ENCODE measurements at places on chromosomes 6 and 20.

DNA sequence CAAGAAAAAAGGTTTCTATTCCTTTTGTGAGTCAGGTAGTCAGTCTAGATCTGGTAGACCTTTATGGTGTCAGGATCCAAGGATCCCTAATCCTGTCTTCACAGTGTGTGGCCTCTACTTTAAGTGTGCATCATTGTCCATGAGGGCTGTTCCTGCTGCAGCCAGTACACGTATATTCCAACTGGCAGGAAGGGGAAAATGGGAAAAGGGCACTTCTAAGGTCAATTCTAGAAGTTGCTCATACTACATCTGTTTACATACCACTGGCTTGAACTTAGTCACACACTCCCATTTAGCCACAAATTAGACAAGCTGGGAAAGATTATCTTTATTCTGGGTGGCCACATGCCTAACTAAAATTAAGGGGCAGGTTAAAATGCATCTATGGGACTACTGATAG, 9.7 kb upstream of the MMS22L start:
- no peak for DNase-seq

GRCh38 chr6:46684771-46685170, 2.9 kb upstream of the TDRD6 start:
- DNase-seq, result no peak

DNA sequence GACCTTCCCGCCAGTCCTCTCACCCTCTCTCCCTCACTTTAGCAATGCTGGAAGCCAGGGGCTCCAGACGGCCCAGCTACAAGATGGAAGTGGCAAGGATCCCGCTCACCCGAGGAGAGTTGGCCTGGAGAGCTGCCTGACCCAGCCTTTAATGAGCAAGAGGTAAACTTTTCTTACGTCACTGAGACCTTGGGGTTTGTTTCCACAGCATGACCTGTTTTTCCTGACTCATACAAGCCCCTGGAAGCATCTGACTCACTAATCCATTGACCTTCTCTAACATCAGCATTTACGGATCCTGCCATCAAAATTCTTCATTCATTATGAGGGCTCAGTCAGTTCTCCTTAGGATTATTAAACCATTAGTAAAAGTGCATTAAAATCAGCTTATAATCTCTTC, 120.4 kb downstream of the MYLK4 start:
- no peak for DNase-seq

DNA sequence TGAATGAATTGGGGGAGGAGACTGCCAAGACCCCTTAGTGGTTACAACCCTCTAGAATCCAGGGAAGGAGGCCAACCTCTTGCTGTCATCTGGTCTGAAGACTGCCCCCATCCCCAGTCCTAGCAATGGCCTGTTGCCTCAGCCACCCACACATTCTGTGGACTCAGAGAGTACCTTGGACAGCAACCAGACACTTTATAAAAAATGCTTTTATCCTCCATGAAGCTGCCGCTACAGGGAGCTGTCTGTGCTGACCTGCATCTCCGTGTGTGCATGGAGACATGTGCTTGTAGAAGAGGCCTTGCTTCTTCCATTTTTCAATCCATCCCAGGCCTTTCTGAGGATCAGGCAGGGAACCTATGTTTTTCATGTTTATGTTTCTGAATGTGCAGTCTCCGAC, 15.2 kb downstream of the CDH22 start:
- no peak for DNase-seq

DNA sequence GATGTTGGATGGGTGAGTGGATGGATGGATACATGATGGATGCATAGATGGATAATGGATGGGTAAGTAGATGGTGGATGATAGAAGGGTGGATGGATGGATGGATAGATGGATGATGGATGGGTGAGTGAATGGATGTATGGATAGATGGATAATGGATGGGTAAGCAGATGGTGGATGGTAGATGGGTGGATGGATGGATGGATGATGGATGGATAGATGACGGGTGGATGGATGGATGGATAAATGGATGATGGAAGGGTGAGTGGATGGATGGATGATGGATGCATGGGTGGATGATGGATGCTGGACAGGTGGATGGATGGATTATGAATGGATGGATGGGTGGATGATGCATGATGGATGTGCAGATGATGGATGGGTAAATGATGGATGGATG, 175.5 kb downstream of the TAF4 start:
- no peak for DNase-seq

GRCh38 chr20:46550461-46550860, at the start of gene OCSTAMP:
TSS of gene OCSTAMP (minus strand) at chr20:46550654. CDS start at chr20:46550560, 94 bp downstream.
- DNase-seq, result no peak
